IMR-90 (cell line): ENCODE measurements at places on chromosomes 2 and 18. TPM values are rescaled to one million over a fixed set of nuclear protein-coding genes. Genes with fewer than 3 reads are reported as not detected.

Gene RNF152
- 7.5 and 8.3 TPM in 2 replicates for polyA plus RNA-seq

Gene RNF125
- polyA plus RNA-seq, result 0.09 and 0.10 TPM in 2 replicates

DNA sequence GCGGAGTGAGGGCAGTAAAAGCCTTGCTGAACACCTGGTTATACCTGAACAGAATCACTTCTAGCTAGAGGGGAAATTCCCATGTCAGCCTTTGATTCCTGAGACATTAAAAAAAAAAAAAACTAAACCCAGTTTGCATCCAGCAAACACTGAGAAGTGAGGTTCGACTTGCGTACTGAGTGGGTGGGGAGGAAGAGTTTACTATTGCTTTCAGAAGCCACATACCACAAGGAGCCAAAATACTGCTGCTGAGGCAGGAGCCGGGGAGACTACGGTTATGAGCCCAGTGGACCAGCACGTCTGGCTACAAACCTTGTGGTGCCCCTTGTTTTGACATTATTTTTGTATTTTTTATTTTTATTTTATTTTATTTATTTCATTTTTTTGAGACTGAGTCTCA is 2.7 kb downstream of the COLEC11 start:
- no peak for DNase-seq

- DNase-seq, result peak; percentile 50
Measured at GRCh38 chr2:18763338-18763737, 174.0 kb upstream of the NT5C1B start.

DNA sequence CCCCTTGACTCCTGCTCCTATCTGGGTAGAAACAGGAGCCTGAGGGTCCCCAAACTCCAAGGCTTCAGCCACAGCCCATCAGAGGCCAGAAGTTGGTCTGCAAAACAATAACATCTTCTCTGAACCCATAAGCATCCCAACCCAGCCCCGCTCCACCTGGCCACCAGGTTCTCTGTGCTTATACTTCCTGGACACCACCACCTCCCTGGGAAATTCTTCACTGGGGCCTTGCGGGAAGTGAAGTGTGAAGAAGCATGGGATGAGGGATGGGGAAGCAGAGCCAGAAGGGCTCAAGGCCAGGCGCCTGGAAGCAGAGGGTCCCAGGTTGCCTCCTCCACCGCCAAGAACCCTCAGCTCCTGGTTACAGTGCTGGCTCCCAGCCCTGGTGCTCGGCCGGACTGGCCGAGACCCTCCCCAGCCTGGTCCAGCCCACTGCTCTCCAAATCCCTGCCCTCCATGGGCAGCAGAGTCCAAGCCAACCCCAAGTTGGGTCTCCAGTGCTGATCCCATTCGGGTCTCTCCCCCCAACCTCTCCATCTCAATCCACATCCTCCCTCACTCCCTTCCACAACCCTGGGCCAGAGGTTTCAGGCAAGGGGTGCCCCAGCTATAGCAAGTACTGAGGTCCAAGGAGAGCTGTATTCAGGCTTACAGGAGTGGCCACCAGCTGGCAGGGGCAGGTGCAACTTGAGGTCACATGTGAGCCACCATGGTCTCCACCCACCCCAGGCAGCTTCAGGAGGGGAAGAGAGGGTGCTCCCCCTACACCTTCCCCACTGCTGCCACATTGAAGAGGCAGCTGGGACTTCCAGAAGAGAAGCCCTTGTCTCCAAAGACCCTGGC is 60.7 kb downstream of the TNS1 start:
- no peak for DNase-seq

Gene CCDC74A
- polyA plus RNA-seq, result 11.9 and 13.5 TPM in 2 replicates

- DNase-seq, result peak; percentile 85
Measured at GRCh38 chr2:30252723-30253701, 21.7 kb downstream of the LBH start.
